Activated CD4-positive, alpha-beta memory T cell treated with anti-CD3 and anti-CD28 coated beads, Interleukin-2, amount 10 ng/mL, durations not matched to agents 7 days and 5 days (primary cell): ENCODE measurements at places on chromosomes 11 and 22. TPM values are rescaled to one million over a fixed set of nuclear protein-coding genes. Genes with fewer than 3 reads are reported as not detected.

The PANX2 gene
- total RNA-seq: 0.83 TPM

The OR51E1 gene
- not detected for total RNA-seq

The APOA4 gene
- total RNA-seq: not detected

The SYT7 gene
- total RNA-seq: not detected

The ACRV1 gene
- not detected for total RNA-seq

The OR5T3 gene
- total RNA-seq: not detected

The NXPE4 gene
- not detected for total RNA-seq

The RPS3 gene
- total RNA-seq: 2,853 TPM

The CABP7 gene
- total RNA-seq: 0.13 TPM

The C11orf24 gene
- 27.4 TPM for total RNA-seq

The NCF4 gene
- 60.1 TPM for total RNA-seq

The ANO5 gene
- total RNA-seq: not detected

The TCN1 gene
- total RNA-seq: not detected

The RIMBP3C gene
- total RNA-seq: 0.23 TPM

The TSSK2 gene
- not detected for total RNA-seq

The SCGB1A1 gene
- not detected for total RNA-seq

The LAYN gene
- 0.76 TPM for total RNA-seq

The KRTAP5-7 gene
- not detected for total RNA-seq

The JAM3 gene
- total RNA-seq: 4.5 TPM

The SNU13 gene
- total RNA-seq: 166 TPM

The RNF215 gene
- 12.2 TPM for total RNA-seq

The CASP1 gene
- 130 TPM for total RNA-seq

The PRMT3 gene
- total RNA-seq: 15.6 TPM

The CHRNA10 gene
- 1.6 TPM for total RNA-seq

The TMPRSS13 gene
- total RNA-seq: 2.2 TPM

The DUSP8 gene
- 2.6 TPM for total RNA-seq

The BRSK2 gene
- 0.18 TPM for total RNA-seq

The MRE11 gene
- total RNA-seq: 35.7 TPM

The ZW10 gene
- total RNA-seq: 14.4 TPM

The PRDM11 gene
- total RNA-seq: 0.78 TPM

The TSPAN32 gene
- total RNA-seq: 50.1 TPM

The PRR5L gene
- 32.0 TPM for total RNA-seq

The MYBPC3 gene
- total RNA-seq: not detected

The ARL2 gene
- total RNA-seq: 59.4 TPM

The KLHDC7B gene
- total RNA-seq: 8.0 TPM

The NPAS4 gene
- total RNA-seq: 0.20 TPM

The MRGPRX3 gene
- not detected for total RNA-seq

The OSM gene
- total RNA-seq: 107 TPM
